Naive thymus-derived CD4-positive, alpha-beta T cell (primary cell): ENCODE measurements at places on chromosomes 2 and 18.

- no peak for DNase-seq
Measured at GRCh38 chr18:30163573-30163972, 879.0 kb downstream of the DSC3 start.

- DNase-seq: no peak
Measured at GRCh38 chr2:45826884-45827635, 175.6 kb downstream of the PRKCE start.

DNA sequence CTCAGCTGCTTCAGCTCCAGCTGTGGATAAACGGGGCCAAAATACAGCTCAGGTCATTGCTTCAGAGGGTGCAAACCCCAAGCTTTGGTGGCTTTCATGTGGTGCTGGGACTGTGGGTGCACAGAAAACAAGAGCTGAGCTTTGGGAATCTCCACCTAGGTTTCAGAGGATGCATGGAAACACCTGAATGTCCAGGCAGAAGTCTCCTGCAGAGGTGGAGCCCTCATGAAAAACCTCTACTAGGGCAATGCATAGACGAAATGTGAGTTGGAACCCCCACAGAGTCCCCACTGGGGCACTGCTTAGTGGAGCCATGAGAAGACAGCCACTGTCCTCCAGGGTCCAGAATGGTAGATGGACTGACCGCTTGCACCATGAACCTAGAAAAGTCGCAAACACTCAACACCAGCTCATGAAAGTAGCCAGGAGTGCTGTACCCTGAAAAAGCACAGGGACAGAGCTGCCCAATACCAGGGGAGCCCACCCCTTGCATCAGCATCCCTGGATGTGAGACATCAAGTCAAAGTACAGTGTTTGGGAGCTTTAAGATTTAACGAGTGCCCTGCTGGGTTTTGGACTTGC is 147.9 kb upstream of the SOX11 start:
- DNase-seq: no peak

- no peak for DNase-seq
Measured at GRCh38 chr2:165070076-165070475, 114.8 kb upstream of the SLC38A11 start.

DNA sequence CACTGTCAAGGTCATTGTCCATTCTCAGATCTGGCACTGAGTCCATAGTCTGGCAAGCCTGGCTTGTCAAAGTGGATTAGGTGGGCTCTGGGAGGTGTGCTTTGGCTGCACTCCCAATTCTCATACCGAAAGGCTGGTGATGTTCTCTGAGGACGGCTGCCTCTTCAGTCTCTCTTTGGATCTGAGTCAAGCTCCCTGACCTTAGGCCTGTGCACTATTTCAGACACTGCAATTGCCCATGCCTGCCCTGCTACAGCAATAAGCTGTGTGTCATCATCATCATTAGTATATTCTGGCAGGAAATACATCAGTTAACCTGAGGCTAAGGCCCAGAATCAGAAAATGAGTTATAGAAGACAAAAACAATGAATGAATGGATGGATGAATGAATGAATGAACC is 1.6 kb upstream of the SLC5A7 start:
- no peak for DNase-seq

DNA sequence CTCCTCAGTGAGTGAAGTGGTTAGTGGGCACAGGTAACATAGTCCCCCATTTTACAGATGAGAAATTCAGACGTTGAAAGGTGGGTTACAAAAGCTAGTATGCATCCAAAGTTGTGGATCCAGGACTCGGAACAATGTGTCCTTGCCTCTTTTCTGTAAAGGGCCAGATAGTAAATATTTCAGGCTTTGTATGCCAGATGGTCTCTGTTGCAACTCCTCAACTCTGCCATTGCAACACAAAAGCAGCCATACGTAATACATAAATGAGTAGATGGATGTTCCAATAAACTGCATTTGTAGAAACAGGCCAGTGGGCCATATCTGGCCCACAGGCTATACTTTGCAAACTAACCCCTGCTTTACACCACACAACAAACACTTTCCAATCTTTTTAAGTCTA is 166.6 kb upstream of the PKDCC start:
- DNase-seq: no peak

DNA sequence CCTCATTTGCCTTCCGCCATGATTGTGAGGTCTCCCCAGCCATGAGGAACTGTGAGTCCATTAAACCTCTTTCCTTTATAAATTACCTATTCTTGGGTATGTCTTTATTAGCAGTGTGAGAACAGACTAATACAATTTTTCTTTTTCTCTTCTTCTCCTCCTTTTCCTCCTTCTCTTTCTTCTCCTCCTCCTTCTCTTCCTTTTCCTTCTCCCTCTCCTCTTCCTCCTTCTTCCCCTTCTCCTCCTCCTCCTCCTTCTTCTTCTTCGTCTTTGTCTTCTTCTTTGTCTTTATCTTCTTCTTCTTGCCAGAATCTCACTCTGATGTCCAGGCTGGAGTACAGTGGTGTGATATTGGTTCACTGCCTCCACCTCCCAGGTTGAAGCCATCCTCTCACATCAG is 20.2 kb downstream of the SKA1 start:
- DNase-seq: no peak
